ENCODE measurements at places on chromosomes 11 and 22.

GRCh38 chr22:44200451-44200850 lies 19.7 kb downstream of the PARVG start:
- DNase-seq, result no peak

GRCh38 chr22:38077096-38077495 lies 6.9 kb downstream of the SLC16A8 start:
- DNase-seq, result no peak

GRCh38 chr11:44065841-44066731 lies at the start of gene ACCS:
Gene ACCS, plus strand, starts transcription at chr11:44066270. Its CDS starts 1,358 bp downstream, at chr11:44067628.
- peak; percentile 32 for DNase-seq

DNA sequence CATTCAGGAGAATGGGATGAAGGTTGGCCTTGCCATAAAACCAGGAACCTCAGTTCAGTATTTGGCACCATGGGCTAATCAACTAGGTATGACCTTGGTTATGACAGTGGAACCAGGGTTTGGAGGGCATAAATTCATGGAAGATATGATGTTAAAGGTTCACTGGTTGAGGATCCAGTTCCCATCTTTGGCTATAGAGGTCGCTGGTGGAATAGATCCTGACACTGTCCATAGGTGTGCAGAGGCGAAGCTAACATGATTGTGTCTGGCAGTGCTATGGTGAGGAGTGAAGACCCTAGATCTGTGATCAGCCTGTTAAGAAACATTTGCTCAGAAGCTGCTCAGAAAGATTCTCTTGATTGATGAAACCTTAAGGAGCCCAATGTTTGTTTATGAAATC lies 5.7 kb downstream of the NF2 start:
- no peak for DNase-seq

DNA sequence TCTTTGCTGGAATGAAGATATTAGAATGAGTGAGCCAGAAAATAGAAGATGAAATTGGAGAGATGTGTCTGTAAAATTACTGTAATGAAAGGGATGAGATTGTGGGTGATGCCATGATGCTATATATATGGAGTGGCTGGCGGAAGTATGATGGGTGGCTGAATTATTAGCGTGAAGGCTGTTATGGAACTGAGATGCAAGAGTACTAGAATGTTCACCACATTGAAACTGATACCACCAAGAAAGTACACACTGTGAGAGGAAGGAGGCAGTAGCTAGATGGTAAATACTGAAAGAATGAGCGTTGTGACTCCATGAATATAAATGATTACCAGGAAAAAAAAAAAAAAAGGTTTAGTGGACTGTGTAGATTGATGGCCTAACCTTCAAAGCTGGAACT lies 411.9 kb downstream of the CNTN5 start:
- DNase-seq, result no peak

GRCh38 chr11:288478-289397 lies at the start of gene PGGHG:
Gene PGGHG, plus strand, starts transcription at chr11:289126. Its CDS starts 691 bp downstream, at chr11:289817.
- peak; percentile 32 for DNase-seq

- DNase-seq, result no peak
These were observed 574 bp downstream of the PRSS23 start for GRCh38 chr11:86800960-86801272.

GRCh38 chr11:15770798-15771414 lies 585.4 kb downstream of the SOX6 start:
- DNase-seq, result no peak

GRCh38 chr11:14132312-14132711 lies 169.8 kb downstream of the SPON1 start:
- DNase-seq, result no peak

DNA sequence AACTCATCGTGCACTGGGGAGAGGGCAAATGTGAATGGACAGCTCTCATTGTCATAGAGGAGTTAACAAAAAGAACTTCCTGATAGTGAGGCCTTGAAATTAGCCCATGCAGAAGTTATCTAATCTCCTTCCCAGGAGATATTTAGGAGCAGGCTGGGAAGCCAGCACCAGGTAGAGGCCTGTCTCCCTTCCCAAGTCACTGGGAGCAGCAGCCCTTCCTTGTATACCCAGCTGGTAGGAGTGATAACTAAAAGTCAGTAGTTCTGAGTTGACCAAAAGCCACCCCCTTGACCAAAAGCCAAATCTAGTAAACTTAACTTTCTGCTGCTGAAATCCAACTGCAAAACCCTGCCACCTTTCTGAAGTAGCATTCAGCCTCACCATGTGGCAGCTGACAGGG lies 1.4 kb upstream of the BACE1-AS start:
- DNase-seq, result no peak

- no peak for DNase-seq
These were observed 260.0 kb downstream of the TBC1D22A start for GRCh38 chr22:47022475-47022874.

DNA sequence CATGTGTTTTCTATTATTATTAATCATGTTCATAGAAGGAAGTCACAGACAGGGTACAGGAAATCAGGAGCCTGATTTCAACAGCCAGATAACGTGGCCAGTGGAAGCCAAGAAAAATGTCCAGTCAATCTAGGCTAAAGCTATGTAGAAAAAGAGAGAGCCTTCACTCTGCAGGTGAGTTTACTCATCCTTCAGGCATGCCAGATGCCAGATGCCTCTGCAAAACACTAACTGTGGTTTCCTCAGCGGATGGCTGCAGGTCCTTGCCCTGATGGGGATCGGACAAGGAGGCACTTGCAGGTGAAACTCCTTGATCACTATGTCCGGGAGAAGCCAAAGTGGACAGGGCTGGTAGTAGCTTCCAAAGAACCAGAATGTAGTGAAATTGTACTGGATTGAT lies 962.3 kb upstream of the RAG2 start:
- DNase-seq, result no peak

GRCh38 chr11:59416613-59417012 lies 9.6 kb downstream of the OR5A2 start:
- DNase-seq, result no peak

- DNase-seq, result no peak
These were observed 24.2 kb upstream of the KCNJ11 start for GRCh38 chr11:17412488-17413180.

DNA sequence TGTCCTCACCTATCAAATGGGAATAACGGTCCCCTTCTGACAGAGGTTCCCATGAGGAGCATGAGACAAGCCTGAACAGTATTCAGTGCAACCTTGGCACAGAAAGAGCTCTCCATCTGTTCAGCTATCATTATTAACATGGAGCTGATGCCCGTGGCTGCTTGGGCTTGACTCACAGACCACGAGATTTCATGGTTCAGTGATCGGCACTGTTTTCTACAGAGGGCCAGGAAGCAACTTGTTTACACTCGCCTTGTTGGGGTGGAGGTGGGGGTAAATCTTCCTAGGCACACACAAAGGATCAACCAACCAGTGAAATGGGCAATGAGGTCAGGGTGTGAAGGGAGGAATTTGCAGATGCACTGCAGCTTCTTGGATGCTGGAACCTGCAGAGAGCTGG lies 88.2 kb downstream of the CWC15 start:
- no peak for DNase-seq

DNA sequence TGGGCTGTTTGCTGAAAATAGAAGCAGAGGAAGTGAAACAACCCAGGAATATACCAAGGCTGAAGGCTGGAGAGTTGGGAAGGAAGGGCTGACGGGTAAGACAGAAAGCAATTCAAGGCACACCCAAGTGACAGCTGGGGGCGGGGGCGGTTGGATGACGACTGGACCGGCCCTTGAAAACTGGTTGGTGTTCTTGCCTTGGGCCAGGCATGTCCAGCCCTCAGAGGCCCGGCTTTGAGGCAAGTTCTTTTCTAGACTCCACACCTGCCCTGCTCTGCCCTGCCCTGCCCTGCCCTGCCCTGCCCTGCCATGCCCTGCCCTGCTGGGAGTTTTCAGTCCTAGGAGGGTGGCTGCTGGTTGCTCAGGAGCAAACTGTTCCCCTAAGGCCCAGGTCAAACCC lies 34.2 kb upstream of the CACNG2 start:
- DNase-seq, result no peak

DNA sequence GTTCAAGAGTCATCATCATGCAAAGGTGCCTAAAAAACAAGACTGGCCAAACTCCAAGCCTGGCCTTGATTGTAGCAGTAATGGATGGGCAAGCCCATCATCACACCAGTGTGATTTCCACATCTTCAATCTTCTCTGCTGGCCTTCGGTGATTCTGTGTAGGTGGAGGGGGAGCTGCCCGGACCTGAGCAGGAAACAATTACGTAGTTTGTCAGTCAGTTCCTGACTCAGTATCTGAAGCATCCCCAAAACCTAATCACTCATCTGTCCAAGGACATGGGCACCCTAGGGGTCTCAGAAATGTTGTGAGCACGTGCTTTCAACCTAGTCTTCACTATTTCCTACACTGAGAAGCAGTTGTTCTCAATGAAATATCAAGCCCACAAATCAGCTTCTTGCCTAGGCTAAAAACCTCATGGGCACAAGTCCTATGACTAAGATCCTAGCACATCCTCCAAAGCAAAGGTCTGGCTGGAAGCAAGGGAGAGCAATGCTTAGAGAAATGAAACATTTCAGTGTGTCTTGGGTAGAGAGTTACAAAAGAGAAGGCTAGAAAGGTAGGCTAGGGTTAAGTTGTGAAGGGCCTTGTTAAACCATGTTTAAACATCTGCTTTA lies 24.6 kb downstream of the ATG16L2 start:
- no peak for DNase-seq

DNA sequence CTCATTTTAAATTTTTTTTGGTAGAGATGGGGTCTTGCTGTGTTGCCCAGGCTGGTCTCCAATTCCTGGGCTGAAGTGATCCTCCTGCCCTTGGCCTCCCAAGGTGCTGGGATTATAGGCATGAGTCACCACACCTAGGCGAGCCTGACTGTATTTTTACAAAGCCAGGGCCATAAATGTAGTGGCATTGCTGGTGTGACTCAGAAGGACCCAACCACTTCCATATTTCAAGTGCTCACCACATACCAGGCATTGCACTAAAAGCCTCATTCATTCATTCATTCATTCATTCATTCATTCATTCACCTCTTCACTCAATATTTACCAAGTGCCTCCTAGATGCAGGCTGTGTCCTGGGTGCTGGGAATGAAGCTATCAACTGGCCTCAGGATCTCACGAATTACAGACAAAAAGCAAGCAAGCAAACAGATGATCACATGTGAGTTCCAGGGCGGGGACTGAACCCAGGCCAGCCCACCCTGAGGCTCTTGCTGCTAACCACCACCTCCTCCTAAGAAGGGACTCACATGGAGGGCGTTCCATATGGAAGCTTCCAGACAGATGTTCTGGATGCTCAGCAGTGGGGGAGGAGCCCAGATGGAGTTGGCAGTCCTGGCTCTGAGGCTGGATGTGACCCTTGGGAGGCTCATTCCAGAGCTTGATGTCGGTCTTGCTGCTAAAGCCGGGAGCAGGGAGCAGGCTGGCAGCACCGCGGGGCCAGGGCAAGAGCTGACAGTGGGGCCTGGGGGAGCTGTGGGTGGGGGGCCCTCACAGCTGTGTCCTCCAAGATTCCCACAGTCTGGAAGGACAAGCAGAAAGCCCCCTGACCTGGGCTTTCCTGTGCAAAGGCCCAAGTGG lies 158.8 kb downstream of the CTTN start:
- DNase-seq, result no peak

DNA sequence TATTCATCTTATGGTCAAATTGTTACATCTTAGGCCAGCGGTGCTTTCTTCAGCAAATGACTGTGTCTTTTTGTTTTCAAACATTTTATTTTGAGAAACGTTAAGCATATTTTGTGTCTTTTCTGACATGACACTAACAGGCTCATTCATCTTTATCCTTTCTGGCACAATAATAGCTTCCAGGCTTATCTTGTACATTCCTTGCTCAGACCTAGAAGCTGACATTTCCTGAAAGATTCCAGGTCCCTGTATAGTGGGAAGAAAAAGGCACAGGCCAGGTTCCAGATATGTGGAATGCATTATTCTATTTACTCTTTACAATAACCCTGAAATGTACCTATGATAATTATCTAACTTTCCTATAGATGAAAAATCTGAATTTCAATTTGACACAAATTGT lies 379.1 kb upstream of the B3GAT1 start:
- DNase-seq, result no peak

DNA sequence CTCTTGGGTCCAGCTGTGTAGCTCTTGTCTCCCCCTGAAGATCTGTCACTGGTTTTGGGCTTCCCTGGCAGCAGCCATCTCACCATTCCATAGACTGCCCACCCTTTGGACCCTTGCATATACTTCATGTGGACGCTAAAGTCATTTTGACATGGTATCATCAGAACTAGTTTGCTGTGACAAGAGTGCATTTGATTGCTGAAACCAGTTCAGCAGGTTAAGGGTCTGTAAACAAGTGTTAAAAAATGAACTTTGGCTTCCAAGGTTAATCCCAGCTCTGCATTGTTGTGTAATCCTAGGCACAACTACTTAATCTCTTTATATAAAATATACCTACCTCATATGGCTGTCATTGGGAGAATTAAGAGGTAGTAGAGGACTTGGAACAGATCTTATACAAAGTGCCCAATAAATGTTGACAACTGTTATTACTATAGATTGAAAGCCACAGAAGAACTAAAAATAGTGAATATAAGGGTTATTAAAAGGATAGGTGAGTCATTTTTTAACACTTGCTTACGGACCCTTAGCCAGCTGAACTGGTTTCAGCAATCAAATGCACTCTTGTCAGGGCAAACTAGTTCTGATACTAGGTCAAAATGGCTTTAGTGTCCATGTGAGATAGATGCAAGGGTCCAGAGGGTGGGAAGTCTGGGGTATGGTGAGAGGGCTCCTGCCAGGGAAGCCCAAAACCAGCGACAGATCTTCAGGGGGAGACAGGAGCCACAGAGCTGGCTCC lies 29.4 kb downstream of the CCDC90B start:
- DNase-seq, result no peak

DNA sequence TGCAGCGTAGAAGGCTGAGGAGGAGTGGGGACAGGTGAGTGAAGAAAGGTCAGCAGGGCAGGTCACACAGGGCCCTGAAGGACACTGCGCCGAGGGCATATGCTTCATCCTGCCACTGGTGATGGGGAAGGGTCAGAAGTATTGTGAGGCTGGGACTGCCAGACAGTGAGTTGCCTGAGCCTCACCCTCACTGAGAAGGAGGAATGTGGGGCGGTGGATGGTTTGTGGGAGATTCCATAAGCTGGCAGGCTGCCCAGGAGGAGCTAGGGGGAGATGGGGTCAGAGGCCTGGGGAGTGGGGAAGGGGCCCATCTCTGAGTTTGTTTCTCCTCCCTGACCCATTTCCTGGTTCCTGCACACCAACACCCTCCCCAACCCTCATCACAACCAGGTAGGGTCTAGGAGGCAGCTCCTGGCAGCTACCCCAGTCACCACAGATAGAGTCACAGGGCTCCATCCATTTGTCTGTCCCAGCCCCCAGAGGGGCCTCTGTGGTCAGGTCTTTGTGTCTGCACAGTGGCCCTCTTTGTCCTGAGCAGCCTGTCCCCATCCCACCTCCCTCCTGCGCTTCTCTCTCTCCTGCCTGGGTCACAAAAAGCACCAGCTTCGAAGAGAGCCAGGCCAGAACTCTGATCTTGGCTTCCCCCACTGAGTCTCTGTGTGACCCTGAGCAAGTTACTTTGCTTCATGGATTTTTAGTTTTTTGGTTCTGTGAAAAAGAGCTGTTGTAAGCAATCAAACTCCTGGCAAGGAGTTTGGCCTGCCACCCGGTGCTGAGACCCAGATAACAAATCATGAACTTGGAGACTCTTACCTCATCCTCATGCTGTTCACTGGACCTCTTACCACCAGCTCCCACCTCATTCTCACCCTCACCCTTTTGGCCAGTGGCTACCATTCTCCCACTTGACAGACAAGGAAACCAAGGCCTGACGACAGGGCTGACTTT lies 4.6 kb upstream of the P2RY2 start:
- no peak for DNase-seq

GRCh38 chr11:372809-373715 lies 3.8 kb downstream of the B4GALNT4 start:
- DNase-seq, result no peak

- no peak for DNase-seq
These were observed 59.8 kb downstream of the UVRAG start for GRCh38 chr11:75874684-75875341.
